ENCODE measurements at places on chromosomes 7 and 10. TPM values are rescaled to one million over a fixed set of nuclear protein-coding genes. Genes with fewer than 3 reads are reported as not detected.
A peak's percentile ranks its signal among the peaks of the same experiment; 100 is the strongest.

- no peak for DNase-seq
Measured at GRCh38 chr10:71666639-71667386, 52.8 kb downstream of the C10orf105 start.

DNA sequence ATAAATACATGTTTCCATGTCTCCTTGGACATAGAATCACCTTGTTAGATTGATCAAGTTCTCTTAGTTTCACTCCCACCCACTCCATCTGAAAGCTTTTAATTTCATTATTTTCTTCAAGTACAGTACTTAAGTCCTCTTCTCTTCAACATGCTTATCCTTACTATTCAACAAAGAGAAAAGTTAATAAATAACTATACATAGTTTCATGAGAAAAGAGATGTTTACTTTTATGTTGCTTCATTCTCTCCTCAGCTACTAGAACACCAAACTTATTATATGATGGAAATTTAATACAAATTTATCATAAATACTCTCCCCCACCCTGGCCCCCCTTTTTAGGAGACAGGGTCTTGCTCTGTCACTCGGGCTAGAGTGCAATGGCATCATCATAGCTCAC, 33.5 kb downstream of the ASZ1 start:
- no peak for DNase-seq

GRCh38 chr7:127845522-127846214, 185.6 kb downstream of the LRRC4 start:
- no peak for DNase-seq

- no peak for DNase-seq
Measured at GRCh38 chr7:2476776-2477446, 713 bp upstream of the GRIFIN start.

- DNase-seq: no peak
Measured at GRCh38 chr10:5090551-5090950, 3.7 kb upstream of the AKR1C3 start.

The FAM221A gene
- 34.6 TPM for total RNA-seq

The OPN4 gene
- total RNA-seq: 1.8 TPM

GRCh38 chr7:70042533-70042932, 444.3 kb downstream of the AUTS2 start:
- no peak for DNase-seq

The ANKRD7 gene
- 5.8 TPM for total RNA-seq

DNA sequence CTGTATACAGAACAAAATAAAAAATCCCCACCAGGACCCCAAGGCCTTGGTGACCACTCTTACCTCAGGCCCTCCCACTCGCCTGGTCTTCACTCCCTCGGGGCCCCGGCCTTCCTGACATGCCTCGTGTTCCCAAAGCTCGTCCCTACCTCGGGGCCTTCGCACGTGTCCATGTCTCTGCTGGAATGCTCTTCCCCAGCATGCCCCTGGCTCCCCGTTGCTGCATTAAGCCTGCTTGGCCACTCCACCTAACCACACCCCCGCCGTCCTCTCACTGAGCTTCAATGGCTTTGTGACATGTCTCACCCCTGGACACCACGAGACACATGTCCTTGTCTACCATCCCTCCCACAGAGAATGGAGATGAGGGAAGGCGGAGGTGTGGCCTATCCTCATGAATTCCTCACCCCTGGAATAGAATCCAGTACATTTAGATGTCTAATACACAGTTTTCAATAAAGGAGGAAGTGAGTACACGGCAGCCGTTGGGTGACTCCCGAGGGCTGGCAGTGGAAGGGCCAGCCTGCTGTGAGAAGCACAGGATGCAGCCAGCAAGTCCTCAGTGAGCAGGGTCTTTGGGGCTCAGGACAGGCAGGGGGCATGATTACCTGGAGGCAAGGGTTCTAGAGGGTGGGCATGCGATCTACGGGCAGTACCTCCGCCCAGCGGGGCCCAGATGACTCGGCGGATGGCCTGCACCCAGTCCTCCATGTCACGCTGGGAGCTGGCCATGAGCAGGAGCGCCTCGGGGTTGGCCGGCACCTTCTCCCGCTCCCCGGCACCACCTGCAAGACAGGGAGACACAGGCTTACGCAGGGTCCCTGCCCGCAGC, 125.7 kb downstream of the ARHGAP22 start:
- DNase-seq: no peak

- DNase-seq: no peak
Measured at GRCh38 chr7:112433289-112433688, 17.0 kb upstream of the IFRD1 start.

DNA sequence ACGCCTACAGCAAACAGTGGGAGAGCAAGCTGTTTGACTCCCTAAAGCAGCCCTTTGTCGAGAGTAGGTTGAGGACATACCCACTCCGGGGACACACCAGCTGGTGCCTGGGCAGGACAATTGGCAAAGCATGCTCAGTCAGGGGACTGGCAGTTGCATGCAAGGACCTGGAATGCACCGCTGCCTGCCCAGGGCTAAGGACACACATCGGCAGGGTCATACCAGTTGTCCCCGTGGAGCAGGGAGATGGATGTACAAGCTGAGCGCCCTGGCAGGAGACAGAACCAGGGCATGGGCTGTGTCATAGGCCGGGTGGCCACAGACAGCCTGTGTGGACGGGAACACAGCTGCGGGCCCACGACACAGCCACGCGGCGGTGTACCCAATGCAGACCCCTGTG, 18.3 kb upstream of the ELN start:
- DNase-seq: no peak

GRCh38 chr7:7996568-7996967, 28.0 kb downstream of the GLCCI1 start:
- peak; percentile 42 for DNase-seq

- no peak for DNase-seq
Measured at GRCh38 chr7:31204071-31204470, 136.5 kb downstream of the NEUROD6 start.

GRCh38 chr7:111384065-111384891, 178.0 kb downstream of the IMMP2L start:
- no peak for DNase-seq

The ANXA8 gene
- not detected for total RNA-seq

The OPN1SW gene
- not detected for total RNA-seq

DNA sequence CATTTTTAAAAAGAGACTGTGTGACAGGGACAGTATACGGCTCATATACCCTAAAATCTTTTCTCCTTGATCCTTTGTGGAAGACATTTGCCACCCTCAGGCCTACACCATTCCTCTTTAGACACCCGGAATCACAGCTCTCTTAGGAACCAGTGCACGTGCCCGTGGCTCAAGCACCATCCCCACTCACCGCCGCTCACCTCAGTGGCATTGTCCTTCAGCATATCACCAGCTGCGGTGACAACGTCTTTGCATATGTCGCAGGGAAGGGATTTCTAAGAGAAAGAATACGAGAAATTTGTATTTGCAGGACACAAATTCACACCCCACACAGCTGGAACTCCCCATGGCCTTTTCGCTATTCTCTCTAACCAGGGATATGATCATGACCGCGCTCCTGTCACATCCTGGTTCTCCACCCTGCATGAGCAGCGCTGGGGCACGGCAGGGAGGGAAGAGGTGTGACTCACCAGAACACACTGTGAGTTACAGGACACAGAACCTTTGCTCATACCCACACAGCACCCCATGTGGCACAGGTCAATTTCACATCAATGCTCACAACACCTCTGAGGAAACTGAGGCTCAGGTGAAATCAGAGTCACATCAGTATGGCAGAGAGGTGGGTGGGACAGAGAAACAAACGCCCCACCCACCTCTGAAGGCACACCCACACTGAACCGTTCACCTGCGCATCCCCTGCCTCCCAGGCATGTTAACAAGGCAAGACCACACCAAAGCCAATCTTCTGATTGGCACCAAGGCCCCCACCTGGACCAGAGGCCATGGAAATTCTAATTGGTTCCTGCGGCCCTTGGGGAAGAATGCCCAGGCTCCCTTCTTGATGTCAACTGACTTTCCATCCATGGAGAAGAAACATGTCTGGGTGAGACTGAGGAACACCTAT, 19.2 kb downstream of the PSAP start:
- no peak for DNase-seq

The DPP6 gene
- total RNA-seq: 123 TPM

The KIF11 gene
- total RNA-seq: 1.4 TPM

The RPEL1 gene
- total RNA-seq: not detected

The AGR2 gene
- total RNA-seq: not detected

The PRDX3 gene
- total RNA-seq: 84.7 TPM

The CHAT gene
- total RNA-seq: not detected

- DNase-seq: no peak
Measured at GRCh38 chr7:79862447-79863210, 272.0 kb upstream of the GNAI1 start.

The GPR22 gene
- 40.1 TPM for total RNA-seq

The GATAD1 gene
- 63.6 TPM for total RNA-seq

- no peak for DNase-seq
Measured at GRCh38 chr7:43791665-43792064, 33.2 kb downstream of the BLVRA start.

GRCh38 chr10:69407621-69408301, 9.0 kb downstream of the TACR2 start:
- DNase-seq: no peak

DNA sequence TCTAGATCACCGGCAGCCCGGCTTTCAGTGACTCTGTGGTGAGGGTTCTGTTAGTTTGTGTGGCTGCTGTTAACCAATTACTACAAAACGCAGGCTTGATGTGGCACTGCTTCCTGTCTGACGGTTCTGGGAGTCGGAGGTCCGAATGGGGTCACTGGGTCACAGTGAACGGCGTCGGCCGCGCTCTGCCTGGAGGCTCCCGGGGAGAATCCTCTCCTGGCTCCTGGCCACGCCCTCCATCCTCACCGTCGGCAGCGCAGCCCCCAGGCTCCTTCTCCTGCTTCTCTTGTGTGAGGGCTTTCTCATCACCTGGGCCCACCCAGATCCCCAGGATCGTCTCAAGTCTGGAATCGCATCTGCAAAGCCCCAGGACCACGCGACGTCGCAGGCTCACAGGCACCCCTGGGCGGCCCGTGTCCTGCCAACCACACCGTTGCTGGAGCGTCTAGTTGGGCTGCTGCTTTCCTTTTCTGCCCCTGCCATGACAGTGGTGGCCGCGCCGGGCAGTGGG, 31.8 kb upstream of the NKX6-2 start:
- no peak for DNase-seq

DNA sequence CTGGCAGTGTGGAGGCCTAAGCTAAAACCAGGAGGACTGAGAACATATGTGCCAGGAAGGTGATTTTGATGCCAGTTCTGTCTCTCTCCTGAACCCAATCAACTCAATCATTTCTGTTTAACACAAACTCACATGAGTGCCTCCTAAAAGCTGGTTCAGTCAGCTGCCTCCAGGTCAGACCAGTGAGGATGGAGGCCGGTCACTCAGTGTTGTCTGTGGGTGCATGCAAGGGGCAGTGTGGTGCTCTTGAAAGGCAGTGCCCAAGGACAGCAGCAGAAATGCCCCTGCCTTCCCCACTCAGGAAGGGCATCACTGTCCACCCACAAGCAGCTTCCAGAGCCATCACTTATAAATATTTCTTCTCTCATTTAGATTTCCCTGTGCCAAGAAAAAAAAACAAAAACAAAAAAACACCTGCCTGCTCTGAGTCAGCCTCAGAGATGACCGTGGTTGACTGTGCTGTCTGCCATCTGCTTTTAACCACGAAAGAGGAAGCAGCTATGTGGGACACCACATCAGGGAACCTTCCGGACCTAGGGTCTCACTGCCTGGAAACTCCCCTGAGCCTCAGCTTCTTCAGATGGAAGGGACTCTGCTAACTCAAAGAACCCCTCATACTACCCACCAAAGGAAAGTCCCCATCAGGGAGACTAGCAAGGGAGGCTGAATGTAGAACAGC, 39.1 kb downstream of the VOPP1 start:
- no peak for DNase-seq

- DNase-seq: no peak
Measured at GRCh38 chr10:79417731-79418130, 27.7 kb downstream of the ZCCHC24 start.

DNA sequence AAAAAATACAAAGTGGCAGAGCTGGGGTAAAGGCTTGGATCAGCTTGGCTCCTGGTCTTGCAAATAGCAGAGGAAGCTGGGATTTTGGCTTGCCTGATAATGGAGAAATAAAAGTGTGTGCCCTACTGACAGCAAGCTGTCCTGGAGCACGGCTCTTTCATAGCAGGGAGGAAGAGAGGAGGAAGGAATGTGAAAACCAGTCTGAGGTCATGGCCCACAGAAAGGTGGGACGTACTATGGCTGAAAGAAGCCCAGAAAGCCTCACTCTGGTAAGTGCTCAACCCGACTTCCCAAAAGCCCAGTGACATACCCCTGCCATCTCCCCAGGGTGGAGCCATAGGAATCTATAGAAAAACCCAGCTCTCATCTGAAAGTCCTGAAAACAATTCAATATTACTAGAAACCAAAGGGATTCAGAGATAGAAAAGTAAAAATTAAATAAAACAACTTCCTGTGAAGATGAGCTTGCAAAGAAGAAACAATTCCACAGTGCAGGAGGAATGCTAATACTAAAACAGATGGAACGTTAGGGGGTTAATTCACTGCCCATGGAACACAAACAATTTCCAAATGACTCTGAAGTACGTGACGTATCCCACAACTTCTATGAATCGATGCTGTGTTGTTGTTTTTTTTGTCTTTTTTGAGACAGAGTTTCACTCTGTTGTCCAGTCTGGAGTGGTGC, 246.7 kb upstream of the PTN start:
- DNase-seq: no peak

The PBLD gene
- 8.3 TPM for total RNA-seq

- no peak for DNase-seq
Measured at GRCh38 chr7:1940863-1941262, 270.8 kb downstream of the ELFN1 start.

The FAM25A gene
- not detected for total RNA-seq

- no peak for DNase-seq
Measured at GRCh38 chr7:3897430-3898372, 596.6 kb downstream of the SDK1 start.

- DNase-seq: no peak
Measured at GRCh38 chr10:116154651-116155050, 118.4 kb downstream of the GFRA1 start.

DNA sequence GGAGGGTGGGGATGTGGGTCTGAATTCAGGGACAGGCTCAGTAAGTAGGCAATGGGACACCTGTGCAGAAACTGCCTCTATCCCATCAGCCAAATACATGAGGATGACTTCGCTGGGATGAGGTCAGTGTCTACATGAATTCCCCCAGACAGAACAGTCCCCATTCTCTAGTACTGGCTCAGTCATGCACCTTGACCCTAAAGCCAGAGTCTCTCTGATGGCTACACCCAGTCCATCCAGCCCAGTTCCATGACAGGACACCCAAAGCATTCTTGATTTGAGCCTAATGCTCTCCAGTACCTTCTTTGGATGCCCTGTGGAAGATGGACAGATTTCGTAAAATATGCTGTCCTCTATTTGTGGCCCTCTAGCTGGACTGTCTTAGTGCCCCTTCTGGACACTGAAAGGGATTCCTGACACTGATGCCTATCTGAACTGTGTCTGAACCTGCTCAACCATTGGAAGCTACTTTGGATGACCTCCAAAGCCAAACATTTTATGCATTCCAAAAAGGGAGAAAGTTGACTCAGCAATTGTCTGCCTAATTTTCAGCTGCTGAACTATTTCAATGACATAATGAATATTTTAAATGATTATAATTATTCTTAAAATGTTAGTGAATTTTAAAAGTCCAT, 14.6 kb downstream of the SFRP4 start:
- no peak for DNase-seq

- no peak for DNase-seq
Measured at GRCh38 chr7:116706668-116707126, 34.7 kb downstream of the MET start.

Measured in dorsolateral prefrontal cortex (tissue), 122 donors.